ENCODE measurements at places on chromosomes 1 and 21. TPM values are rescaled to one million over a fixed set of nuclear protein-coding genes. Genes with fewer than 3 reads are reported as not detected.

Gene LCE2C
- total RNA-seq, result not detected

Gene HUNK
- total RNA-seq, result 7.7 TPM

Gene HSPG2
- total RNA-seq, result 4.5 TPM

Gene FAM151A
- total RNA-seq, result not detected

Gene KRTAP12-3
- total RNA-seq, result not detected

Gene MTMR11
- total RNA-seq, result 2.0 TPM

Gene HOOK1
- 13.9 TPM for total RNA-seq

Gene SH2D1B
- total RNA-seq, result not detected

Gene NUF2
- total RNA-seq, result 3.3 TPM

Gene LCE2A
- not detected for total RNA-seq

Gene RAVER2
- 13.0 TPM for total RNA-seq

Gene SPATA45
- total RNA-seq, result 2.0 TPM

Gene LY9
- not detected for total RNA-seq

Gene NR1I3
- total RNA-seq, result not detected

Gene TSACC
- total RNA-seq, result not detected
